ENCODE measurements at places on chromosomes 16 and 17. TPM values are rescaled to one million over a fixed set of nuclear protein-coding genes. Genes with fewer than 3 reads are reported as not detected.

Gene CACNG5
- total RNA-seq = not detected

Gene ACBD4
- total RNA-seq = 6.9 TPM

Gene VTN
- total RNA-seq = 10.0 TPM

Gene DYNLRB2
- 0.86 TPM for total RNA-seq

Gene PRPSAP2
- total RNA-seq = 37.7 TPM

Gene SLC5A11
- total RNA-seq = not detected

Gene GRAPL
- total RNA-seq = 0.43 TPM

Gene DPEP1
- not detected for total RNA-seq

Gene ODAD4
- total RNA-seq = 0.43 TPM

Gene ADAD2
- not detected for total RNA-seq

Gene CD300C
- not detected for total RNA-seq

Gene SLC5A10
- not detected for total RNA-seq

Gene TAT
- not detected for total RNA-seq

Gene HSD17B1
- 3.5 TPM for total RNA-seq

Gene RBFOX1
- not detected for total RNA-seq

Gene NAGS
- total RNA-seq = 0.64 TPM

Gene TBC1D3C
- total RNA-seq = not detected

Gene CNTROB
- total RNA-seq = 21.3 TPM
